Naive thymus-derived CD8-positive, alpha-beta T cell (primary cell): ENCODE measurements at places on chromosomes 7 and 10.

GRCh38 chr10:71289421-71290130 lies 29.5 kb upstream of the SLC29A3 start:
- DNase-seq = no peak

DNA sequence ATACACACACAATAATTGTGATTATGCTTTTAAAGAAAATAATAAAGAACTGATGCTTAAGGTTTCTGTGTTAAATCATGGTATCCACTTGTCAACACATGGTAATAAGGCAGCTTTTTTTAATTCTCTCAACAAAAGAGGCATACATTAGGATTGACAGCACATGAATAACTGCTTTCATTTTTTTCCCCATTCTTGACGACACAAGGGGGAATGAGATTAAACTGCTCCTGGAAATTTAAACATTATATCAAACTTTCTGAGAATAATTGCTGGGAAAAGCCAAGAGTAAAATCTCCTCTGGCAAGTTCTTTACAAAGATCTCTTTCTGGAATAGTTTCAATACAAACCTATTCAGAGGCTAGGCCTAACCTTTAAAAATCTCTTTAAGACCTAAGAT lies 99.0 kb upstream of the GPR22 start:
- no peak for DNase-seq

DNA sequence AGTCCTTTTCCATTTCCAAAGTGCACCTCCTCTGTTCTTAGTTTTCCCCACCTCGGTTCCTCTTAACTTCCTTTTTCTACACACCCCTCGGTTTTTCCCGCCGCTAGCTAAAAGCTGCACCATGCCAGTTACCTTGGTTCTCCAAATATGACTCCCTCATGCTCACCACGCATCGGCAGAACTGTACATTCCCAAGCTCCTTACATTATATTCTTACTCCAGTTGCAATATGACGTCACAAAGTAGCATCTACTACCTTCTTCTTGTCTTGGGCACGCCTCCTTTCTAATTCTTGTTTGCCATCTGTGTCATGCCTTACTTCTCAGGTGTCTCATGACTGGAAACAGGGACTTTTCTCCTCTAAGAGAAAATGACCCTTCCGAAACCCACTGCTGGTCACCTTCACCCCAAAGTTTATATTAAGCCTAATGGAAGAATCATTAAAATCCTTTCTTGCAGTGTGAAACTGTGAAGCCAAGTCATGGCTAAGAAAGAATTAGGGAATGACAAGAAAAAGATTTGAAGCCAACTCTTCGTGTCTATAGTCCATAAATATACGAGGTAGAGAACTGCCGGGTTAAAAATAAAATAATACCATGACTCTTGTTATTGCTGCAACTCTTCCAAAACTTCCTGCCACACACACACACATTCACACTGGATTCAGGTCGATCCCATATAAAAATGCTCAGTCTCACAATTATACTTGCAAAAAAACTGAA lies 1.7 kb downstream of the ESYT2 start:
- DNase-seq = no peak

DNA sequence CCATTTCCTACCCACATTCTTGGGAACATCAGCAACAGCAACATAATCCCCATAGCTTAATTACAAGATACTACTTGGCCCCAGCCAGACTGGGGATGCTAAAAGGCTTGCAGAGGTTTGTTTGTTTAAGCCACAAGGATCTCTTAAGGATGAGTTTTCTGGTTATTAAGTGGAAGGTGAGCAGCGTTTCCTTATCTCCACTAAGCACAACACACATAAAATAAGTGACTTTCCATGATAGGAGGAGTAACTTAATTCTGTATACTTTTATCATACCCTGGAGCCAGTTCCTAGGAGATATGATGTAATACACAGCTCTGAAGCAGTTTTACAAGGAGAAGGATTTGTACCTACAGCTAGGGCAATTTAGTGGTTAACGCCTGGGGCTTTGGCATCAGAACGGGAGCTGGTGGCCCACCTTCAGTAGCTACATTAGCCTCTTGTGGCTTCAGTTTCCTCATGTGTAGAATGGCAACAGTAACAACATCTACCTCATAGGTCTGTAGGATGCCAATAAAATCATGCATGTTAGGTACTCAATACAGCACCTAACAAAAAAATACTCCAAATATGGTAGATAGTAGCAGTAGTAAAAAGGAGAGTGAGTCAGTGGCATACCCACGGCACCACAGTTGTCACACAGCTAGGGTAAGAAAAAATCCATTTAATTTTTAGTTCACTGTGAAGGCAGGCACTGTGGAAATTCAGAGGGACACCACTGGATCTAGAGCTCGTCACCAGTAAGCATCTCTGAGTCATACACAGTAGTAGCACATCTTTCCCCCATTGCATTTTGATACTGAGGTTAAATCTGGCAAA lies 55.2 kb downstream of the DOCK4 start:
- DNase-seq = no peak
